ENCODE measurements at places on chromosomes 5 and 9.

GRCh38 chr5:171444582-171444981 lies 25.1 kb downstream of the FGF18 start:
- no peak for DNase-seq

- DNase-seq, result no peak
Measured at GRCh38 chr5:96433066-96433447, at the start of gene PCSK1. PCSK1 (minus strand) TSS chr5:96433248; CDS start chr5:96433042, 206 bp downstream.

DNA sequence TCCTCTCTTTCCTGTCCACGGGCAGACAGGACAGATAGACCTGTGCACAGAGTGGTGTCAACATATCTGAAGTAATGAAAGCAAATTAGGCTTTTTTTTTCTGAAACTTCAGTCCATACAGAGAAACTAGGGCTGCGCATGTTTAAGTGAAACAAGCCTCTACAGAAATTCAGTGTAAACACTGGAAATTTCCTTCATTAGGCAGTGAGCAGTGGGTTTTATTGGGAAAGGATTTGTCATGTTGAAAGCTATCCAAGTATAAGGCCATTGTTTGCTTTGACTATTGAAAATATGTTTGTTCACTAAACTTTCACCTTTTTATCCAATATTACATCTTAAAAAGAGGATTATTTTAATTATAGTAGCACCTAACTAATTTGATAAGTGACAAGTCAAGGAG lies 161.2 kb downstream of the AOPEP start:
- DNase-seq, result no peak

DNA sequence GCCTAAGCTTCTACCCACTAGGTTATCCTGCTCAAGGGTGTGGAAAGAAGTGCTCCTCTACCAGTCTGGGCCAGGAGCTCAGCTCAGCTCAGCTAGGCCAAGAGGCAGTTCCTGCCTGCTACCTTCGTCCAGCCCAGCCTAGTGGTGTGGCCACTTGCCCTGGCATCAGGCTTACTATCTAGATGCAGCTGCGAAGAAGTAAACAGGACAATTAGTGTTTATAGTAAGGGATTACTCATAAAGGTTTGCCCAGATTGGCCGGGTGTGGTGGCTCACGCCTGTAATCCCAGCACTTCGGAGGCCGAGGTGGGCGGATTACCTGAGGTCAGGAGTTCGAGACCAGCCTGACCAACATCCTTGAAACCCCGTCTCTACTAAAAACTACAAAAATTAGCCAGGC lies 12.8 kb upstream of the SPATA24 start:
- no peak for DNase-seq

DNA sequence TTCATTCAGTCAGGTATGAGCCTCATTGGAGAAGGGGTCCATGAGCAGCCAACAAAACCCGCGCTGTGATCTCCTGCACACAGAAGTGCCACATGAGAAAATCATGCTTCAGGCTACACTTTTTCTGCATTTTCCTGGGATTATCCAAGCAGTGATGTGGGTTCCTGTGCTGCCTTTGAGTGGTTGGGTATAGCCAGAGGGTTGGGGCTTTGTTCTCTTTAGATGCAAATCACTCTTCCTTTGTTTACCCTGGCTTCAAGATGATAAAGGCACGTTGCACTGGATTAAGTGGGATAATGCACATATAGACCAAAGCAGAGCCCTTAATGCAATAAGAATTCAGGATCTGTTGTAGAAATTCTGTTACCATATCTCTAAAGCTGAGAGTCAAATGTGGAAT lies 18.7 kb downstream of the ECM2 start:
- DNase-seq, result no peak

DNA sequence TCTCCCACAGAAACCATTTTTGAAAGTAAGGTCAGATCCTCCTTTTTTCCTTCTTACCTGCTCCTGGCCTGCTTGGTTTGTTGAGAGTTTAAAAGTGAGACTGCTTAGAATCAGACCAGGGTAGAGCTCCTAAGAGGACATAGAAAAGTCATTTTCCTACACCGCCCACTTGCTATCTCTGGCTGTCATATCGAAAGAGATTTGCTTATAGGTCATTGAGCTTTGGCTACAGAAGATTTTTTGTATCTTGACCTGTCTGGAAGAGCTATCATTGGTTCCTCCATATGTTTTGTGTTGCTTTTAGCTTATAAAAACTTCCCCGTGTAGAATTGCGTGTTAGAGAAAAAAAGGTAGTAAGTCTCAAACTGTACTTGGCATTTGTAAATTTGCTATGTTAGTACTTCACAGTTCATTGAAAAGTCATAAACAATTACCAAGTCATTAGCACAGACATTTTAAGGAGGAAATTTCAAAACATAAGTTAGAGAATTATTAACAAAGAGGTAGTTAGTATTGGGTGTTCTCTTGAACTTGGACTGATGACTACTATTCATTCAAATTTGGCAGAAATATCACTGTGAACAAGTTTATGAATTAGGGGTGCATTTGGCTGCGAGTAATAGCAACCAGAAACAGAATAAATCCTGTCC lies 96.6 kb downstream of the MAN2A1 start:
- no peak for DNase-seq

DNA sequence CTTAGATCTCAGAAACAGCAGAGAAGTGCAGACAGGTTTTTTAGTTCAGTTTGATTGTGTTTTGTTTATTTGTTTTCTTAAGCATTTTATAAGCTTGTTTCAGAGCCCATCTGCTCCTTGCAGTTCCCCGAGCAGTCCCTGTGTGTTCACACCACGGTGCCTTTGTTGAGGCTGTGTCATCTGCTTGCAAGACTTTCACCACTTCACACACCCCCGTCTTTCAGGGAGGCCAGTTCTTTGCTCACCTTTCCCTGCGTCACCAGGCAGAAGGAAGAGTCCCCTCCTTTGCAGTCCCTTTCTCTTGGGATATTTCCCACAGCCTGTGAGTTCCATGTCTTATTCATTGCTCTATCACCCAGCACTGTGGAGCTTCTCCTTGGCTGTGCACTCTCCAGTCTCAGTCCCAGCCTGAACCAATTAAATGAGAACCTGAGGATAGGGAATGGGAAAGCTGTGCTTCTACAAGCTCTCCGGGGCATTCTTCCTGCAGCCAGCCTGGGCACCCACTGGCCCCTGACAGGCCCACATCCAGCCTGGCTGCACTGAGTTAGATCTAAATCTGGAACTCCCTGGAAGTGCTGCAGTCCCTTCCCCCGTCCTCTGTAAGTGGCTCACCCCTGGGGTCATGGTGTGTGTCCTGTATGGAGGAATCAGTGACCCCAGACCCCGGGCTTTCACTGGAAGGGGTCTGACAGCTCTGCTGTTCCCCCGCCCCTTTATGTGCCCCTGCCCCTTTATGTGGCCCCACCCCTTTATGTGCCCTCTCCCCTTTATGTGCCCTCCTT lies 5.5 kb downstream of the MVB12B start:
- no peak for DNase-seq

DNA sequence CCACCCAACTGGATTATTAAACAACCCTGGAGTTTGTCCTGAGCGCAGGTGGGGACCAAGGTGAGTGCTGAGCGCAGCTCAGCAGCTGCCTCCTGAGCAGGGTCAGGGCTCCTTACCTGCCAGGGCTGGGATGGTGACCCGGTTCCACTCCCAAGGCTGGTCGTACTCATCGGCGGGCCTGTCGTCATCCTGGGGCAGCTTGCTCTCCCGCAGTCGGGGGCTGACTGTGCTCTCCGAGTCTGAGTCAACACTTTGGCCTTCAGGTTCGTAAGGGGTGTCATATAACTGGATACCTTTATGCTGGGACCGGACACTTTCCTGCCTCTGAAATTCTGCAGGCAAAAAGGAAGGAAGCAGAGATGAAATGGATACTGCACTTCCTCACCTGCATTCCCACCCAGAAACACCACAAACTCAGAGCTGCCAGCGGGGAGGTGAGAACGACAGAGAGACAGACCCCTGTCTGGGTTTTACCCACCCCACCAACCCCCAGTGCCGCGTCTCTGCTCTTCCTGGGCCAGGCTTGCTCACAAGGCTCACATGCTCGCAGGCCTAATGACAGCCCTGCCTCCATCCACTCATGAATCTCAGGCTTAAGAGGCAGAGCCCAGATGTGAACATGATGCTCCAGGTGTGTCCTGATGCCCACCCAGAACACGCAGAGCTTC lies 70.7 kb upstream of the SLC25A51 start:
- DNase-seq, result no peak

- DNase-seq, result no peak
Measured at GRCh38 chr5:167229751-167230150, 1061.7 kb upstream of the WWC1 start.

DNA sequence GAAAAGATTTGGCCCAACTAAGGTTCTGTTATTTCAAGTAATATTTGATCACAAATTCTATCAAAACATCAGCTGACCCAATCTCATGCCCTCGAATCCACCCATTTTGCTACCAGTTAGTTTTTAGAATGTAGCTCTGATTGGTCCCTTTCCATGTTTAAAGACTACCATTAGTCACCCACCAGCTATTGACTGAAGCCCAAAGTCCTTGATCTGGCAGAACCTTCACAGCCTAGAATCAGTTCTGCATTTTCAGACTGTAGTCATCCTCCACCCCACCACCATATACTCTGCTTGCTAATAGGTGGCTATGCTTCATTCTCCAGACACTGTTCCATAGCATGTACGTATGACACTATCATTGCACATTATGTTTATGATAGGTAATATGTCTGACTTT lies 182.2 kb upstream of the TARS1 start:
- no peak for DNase-seq

DNA sequence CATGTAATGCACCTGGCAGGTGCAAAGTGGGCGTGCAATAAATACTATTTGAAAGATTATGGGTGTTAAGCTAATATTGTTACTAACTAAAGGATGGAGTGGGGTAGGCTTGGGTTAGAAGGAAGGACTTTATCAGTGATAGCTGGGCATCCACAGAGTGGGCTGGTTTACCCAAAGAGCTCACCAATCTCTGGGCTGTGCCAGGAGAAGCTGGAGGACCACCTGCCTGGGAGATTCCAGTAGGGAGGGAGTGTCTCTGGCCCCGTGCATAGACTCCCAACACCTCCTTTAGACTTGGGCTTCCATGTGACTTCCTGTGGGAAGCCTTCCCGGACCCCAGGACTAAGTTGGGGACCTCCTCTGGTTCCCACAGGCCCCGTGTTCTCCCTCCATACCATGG lies 5.6 kb upstream of the URM1 start:
- DNase-seq, result no peak

DNA sequence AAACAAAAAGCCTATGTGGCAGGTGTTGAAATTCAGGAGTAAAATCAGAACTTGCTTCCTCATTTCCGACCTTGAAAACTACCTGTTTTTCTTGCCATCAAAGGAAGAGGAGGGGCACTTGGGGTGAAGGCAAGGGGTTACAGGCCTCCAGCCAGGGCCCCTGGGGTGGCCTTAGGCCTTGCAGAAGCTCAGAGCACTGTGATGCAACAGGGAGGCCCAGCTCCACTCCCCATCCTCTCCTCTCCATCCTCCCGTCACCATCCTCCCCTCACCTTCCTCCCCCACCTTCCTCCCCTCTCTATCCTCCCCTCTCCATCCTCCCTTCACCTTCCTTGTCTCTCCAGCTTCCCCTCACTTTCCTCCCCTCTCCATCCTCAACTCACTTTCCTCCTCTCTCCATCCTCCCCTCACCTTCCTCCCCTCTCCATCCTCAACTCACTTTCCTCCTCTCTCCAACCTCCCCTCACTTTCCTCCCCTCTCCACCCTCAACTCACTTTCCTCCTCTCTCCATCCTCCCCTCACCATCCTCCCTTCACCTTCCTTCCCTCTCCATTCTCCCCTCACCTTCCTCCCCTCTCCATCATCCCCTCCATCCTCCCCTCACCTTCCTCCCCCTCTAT lies 111.6 kb downstream of the WNK2 start:
- peak; percentile 59 for DNase-seq

DNA sequence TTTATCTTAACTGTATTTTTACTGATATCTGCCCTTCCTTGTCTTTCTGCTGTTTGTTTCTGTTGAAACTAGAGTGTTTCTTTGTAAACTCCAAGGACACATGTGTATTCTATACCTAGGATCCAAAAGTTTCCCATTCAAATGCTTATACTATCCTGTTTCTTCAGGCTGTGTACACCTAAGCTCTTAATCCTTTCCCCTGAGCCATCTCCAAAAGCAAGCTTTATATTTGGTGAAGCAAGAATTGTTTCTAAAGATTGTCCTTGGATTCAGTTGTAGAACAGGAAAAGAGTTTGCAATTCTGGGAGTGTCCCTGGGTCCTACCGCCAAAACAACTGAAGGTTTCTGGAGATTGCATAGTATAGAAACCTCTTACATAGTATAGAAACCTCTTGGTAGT lies 65.9 kb downstream of the CWC27 start:
- no peak for DNase-seq

Data from NAMALWA (cell line).